Stimulated activated effector memory CD8-positive, alpha-beta T cell treated with anti-CD3 and anti-CD28 coated beads, Interleukin-12 subunit alpha, Interleukin-12 subunit beta, amount 100 ng/mL, for 72 hours (primary cell): ENCODE measurements at places on chromosomes 1 and 21.

GRCh38 chr1:150186789-150187559 is 37.3 kb downstream of the PLEKHO1 start:
- DNase-seq: peak; percentile 56

- no peak for DNase-seq
Observed at GRCh38 chr1:29655945-29656850, 419.9 kb downstream of the PTPRU start.

DNA sequence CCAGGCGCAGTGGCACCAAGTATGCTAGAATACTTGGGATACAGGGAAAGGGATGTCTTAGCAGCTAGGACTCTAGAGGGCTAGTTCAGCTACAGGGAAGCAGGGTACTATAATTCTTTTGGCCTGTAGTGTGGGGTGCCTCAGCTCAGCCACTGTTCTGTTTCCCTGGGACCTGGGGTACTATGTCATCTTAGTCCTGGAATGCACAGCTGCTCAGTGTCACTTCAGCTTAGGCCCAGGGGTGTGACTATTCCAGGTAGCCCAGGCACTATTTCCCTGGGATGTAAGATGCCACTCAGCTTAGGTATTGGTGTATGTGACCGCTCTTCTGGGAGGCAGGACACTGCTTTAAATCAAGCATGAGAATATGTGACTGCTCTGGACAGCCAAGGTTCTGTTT is 34.1 kb downstream of the RGSL1 start:
- no peak for DNase-seq

DNA sequence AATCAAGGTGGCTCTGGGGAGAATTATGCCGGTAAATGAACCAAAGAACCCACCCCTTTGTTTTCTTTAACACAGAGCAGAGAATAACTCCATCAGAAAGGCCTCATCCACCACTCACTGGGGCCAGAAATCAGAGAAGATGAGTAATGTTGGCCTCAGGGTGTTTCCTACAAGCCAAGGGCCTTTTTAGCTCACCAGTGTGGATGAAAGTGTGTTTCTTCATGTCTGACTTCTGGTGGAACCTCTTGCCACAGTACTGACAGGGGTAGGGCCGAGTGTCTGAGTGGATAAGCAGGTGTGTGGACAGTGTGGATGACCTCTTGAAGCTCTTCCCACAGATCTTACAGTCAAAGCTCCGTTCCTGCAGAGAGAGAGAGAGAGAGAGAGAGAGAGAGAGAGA is 8.3 kb downstream of the GFI1 start:
- no peak for DNase-seq

GRCh38 chr1:212520746-212521145 is 87.8 kb upstream of the ATF3 start:
- DNase-seq: no peak

DNA sequence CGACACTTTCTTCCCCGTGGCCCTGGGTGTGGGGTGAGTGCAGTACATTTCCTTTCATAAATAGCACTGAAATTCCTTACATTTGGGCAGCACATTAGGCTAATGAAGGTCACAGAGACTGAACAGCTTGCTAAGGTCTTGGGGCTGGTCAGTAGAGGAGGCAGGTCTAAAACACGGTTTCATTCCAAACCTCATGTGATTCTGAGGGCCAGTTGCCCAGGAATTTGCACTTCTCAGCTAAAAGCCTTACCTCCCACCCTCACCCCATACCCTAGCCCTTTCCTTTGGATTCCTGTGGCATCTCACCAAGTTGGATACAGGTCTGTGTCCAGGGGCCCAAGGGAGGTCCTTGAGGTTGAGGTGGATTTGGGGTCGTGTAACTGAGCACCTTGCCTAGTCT is 147.8 kb upstream of the CD34 start:
- no peak for DNase-seq

GRCh38 chr1:36156329-36157114 is 562 bp downstream of the MAP7D1 start:
- peak; percentile 80 for DNase-seq

DNA sequence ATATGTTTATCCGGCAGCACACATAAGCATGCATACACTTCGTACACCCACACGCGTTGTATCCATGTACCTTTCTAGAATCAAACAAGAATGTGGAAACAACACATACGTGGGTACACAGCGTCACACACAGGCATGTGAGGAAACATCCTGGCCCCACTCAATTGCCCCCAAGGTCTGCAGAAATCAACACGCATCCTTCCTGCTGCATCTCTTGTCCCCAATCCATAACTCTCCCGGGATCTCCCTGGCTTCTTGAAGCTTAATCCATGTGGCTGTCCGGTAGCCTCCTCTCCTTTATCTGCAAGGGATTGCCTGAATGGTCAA is 5.5 kb upstream of the TBX15 start:
- DNase-seq: no peak
